ENCODE measurements at places on chromosomes 6 and 20. TPM values are rescaled to one million over a fixed set of nuclear protein-coding genes. Genes with fewer than 3 reads are reported as not detected.

Gene IPCEF1
- total RNA-seq: 1.3 TPM

Gene NEDD9
- total RNA-seq: 23.7 TPM

Gene SLC22A3
- total RNA-seq: 1.2 TPM

Gene GRIK2
- total RNA-seq: 5.5 TPM

Gene TRDN
- total RNA-seq: 370 TPM

- DNase-seq: no peak
These were observed 97.9 kb downstream of the SOD2 start for GRCh38 chr6:159595173-159595572.

- no peak for DNase-seq
These were observed 50.8 kb upstream of the MLN start for GRCh38 chr6:33854572-33855030.

DNA sequence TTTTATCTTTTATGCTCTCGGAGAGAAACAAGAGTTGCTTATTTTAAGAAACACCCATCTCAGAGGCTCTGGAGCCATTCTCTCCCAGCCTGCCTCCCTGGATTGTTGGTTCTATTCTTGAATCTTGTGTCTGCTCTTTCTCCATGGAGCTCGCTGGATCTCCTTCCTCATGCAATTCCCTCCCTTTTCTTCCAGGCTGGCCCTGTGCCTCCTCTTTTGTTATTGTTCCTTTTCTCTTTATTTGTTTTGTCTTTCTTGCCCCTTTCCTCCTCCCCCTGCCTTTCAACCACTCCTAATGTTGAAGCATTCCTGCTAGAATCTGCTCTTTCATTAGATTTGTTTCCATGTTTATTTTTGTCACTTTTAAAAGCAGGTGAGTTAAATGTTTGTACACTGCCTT, 76.5 kb downstream of the STMND1 start:
- DNase-seq: no peak
